Epithelial cell of esophagus (primary cell): ENCODE measurements at places on chromosomes 1 and 21.

- no peak for DNase-seq
Measured at GRCh38 chr1:238648751-238649150, 737.6 kb upstream of the CHRM3 start.

DNA sequence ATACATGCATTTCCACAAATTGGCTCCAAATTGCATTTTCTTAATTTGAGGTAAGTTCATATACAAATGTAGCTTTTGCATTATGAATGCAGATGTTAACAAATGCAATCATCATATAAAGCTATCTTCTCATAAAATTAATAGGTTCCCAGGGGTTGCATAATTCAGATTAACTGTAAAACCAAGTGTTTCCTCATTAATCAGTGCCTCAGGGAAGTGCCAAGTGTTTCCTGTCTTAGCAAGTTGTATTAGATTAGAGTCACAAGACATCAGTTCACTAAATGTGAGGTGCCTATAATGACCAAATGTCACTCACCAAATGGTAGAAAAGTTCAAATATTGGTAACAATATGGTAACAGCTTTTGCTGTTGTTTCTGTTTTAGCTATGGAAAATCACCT, 140.8 kb downstream of the PTGER3 start:
- no peak for DNase-seq

DNA sequence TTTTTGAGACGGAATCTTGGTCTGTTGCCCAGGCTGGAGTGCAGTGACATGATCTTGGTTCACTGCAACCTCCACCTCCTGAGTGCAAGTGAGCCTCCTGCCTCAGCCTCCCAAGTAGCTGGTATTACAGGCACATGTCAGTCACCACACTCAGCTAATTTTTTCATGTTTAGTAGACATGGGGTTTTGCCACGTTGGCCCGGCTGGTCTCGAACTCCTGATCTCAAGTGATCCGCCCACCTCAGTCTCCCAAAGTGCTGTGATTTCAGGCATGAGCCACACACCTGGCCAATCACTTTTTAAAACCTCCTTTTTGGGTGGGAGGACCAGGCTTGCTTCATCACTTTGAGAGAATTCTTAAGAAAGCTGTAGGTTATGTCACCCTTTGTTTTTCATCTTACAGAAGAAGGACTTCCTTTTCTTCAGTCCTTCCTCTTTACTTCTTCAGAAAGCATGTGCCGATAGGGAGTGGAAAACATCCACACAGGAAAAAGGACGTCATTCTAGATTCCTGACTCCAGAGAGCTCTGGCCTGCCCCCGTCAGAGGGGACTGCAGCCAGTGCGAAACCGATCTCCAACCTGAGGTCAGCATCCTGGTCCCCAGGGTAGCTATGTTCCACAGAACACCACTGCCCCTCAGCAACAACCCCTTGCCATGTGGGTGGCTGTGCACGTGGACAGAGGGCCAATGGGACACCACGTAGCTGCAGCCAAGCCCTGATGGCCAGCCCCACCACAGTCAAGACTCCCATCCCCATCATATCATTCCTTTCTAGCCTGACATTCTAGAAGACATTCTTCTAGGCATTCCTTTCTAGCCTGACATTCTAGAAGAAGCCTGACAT, 21.9 kb downstream of the NCF2 start:
- DNase-seq, result no peak

GRCh38 chr1:203996126-203996525, 76.8 kb upstream of the SOX13 start:
- no peak for DNase-seq

GRCh38 chr1:208837242-208837641, 593.1 kb upstream of the PLXNA2 start:
- peak; percentile 68 for DNase-seq

- no peak for DNase-seq
Measured at GRCh38 chr1:183168308-183168707, 17.8 kb upstream of the LAMC2 start.

GRCh38 chr1:6392809-6393399, 663 bp downstream of the ACOT7 start:
- no peak for DNase-seq

- DNase-seq, result no peak
Measured at GRCh38 chr1:30923597-30923996, 15.0 kb upstream of the SDC3 start.

GRCh38 chr1:109802136-109802900, 38.6 kb upstream of the EPS8L3 start:
- DNase-seq, result no peak

DNA sequence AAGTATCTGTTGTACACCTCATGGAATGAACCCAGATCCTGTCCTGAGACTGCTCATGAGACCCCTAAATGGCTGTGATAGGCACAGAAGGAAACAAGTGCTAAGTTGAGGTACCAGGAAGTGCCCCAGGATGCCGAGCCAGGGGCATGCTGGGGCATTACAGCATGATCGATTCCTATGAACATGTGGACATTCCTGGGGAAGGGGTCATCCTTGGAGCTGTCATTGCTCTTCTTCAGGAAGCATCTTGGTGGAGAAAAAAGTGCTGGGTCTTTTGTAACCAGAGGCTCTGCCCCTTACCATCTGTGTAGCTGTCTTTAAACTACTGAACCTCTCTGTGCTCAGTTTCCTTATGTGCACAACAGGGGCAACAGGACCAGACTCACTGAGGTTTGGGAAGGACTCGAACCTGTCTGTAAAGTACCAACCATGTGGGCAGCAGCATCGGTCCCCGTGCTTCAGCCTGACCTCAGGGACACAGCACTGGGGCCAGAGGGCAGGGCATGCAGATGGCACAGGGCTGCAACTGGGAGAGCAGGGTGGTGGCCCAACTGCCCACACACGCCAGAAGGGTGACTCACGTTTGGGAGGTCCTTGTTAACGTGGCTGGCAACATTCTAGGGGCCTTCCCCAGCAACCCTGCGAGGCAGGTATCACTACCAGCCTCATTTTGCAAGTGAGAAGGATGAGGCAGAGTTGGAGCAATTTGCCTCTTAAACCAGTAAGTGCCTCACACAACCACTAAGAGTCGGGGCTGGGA, 142.3 kb upstream of the EDN2 start:
- DNase-seq, result peak; percentile 93

DNA sequence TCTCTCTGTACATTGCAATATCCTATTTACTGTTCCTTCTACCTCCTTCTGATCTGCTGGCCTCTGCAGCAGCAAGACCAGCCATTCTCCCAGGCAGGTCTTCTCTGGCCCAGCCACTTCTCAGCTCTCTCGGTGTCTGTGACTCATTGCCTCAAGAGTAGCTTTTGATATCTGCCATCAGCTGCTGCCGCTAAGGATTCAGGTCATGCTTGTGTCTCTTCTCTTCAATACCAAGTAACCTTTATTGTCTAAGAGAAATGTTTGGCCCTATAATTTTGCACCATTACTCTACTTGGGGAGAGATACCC, 101.8 kb downstream of the TMEM53 start:
- peak; percentile 23 for DNase-seq

DNA sequence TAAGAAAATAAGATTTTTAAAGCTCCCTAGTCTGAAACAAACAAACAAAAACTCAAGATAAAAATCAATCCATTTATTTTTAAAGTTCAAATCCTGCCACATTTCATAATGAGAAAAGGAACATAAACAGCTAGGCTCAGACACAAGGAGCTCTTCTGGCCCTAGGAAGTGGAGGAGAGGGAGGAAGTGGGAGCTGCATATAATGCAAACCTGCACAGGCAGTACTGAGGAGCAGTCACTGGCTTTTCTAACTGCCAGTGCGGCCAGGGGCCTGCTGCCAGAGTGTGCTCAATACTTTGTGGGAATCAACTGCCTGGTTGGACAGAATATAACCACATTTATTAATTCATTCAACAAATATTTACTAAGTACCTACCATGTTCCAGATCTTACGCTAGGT, 139.8 kb upstream of the SPATA6 start:
- DNase-seq, result no peak

DNA sequence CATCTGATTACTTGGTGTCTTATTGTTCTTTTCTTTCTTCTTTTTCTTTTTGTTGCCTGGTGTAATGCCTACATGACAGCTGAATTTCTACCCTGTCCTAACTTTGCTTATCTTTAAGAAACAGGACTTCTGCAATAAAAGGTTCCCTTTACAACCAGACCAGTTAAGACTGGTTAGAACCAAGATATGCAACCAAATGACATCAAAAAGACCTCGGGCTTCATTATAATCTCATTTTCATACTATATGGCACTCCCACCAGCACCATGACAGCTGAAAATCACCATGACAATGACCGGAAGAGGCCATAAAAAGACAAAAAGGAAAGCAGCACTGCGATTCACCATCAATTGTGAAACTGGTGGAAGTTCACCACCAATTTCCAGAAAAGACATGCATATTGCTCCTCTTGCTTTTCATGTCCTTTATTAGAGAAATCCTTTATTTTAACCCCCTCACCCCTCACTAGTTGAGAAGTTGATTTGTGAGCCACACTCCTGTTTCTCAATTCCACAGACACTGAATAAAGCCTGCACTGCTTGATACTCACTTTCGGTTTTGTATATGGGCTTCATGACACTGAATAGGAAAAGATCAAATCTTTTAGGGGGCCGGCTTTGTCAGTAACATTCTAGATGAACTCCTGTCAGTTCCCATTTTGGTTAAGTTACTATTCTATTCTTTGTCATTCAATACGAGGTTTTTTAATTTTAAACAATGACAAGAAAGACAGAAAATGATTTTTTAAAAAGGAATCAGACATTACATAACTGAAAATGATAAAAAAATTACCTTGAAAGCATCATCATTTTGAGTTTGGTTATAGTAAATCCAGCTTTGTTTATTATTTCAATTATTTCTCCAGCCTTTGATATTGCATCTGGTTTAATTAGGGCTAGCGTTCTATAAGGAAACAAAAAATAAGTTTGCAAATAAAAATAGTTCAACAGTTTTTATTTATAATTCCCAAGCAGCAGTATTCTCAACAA, 58.1 kb downstream of the NME7 start:
- no peak for DNase-seq

GRCh38 chr1:24149866-24150233, 6.9 kb upstream of the IL22RA1 start:
- DNase-seq, result peak; percentile 95

- peak; percentile 24 for DNase-seq
Measured at GRCh38 chr1:38746941-38747600, 112.5 kb downstream of the RRAGC start.

DNA sequence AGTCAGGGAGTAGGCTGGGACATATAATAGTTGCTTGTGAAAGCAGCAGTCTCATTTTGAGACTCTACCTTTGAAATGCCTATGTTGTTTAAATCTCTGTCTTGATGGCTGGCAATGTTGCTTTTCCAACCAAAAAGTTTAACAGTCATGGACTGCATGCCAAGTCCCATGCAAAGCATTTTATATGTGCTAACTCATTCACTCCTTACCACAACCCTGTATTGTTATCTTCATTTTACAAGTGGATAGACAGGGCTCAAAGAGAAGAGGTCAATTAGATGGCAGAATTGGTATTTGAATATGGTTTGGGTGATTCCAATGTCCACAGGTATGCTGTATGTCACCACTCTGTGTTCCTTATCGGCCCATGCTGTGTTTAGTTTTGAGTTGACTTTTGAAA, 331.4 kb upstream of the USP24 start:
- DNase-seq, result no peak

GRCh38 chr1:233277637-233278606, 17.6 kb downstream of the PCNX2 start:
- DNase-seq, result no peak

- DNase-seq, result no peak
Measured at GRCh38 chr1:5750186-5751162, 241.8 kb downstream of the NPHP4 start.

- DNase-seq, result no peak
Measured at GRCh38 chr1:103917795-103918194, 168.1 kb downstream of the AMY1C start.

DNA sequence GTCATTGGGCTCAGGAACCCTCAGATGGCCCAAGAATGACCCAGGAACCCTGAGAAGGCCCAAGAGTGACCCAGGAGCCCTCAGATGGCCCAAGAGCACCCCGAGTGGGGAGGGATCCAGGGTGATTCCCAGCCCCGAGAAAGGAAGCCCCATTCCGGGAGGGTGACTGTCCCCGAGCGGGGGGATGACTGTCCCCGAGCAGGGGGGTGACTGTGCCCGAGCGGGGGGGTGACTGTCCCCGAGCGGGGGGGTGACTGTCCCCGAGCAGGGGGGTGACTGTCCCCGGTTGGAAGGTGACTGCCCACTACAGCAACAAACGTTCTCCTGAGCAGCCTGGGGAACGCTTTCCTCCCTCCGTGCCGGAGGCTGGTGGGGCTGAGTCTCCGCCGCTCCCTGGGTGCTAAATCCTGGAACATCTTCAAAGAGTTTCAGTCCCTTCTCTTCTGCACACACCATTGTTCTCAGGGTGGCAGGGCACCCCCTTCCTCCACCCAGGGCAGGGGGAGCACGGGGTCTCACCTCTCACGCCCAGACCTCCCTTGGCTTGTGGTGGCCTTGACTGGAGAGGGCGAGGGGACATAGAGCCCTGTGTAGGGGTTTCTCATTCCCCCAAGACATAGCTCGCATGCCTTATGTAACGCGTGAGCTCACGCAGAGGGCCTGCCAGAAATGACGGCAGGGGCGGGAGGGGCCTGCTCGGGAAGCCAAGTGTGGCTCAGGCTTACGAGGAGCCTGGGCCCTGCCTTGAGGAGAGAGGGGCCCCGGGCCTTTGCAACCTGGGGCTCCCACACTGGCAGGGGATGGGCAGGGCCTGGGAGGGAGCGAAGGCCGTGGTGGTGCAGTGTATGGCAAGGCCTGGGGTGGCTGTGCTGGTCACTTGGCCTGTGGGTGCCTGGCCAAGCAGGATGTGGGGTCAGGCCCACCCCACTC, 14.3 kb upstream of the SKI start:
- DNase-seq, result no peak

DNA sequence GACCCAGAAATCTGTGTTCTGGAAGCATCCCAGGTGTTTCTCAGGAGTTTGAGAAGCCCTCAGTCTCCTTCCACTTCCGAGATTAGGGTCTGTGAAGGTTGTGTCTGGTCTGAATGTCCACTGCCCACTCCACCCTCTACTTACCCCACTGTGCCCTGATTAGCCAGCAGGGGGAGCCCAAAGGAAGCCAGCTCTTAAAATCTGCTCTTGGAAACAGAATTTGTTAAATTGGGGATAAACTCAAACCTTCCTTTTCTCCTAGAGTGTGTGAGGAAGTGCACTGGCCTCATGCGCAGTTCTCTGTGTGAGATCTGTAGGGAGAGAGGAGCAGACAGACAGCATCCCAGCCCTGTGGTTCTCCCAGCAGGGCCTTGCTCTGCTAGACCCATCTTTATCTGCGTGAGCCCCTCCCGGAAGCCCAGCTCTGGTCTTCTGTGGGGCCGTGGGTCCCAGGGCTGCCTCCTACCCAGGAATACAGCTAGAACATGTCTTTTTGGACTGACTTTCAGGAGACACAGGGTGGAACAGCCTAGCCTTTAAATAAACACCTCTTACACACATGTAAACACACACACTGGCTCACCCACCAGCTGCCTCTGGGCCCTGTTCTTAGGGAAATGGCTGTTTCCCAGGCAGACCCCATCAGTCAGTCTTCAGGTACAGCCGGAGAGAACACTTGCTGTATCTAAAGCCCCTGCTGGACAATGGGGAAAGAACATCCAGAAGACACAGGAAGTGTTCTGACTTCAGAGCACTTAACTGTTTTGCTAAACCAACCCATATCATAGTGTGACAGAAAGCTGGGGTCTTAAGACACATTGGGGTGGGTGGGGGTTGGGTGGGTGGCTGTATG, 52.2 kb downstream of the SMYD2 start:
- DNase-seq, result peak; percentile 47

- no peak for DNase-seq
Measured at GRCh38 chr1:178796013-178796412, 71.0 kb downstream of the RALGPS2 start.
